GM20000 (cell line): ENCODE measurements at places on chromosomes 6 and 20.

GRCh38 chr6:108277831-108278230, 17.0 kb upstream of the SNX3 start:
- no peak for DNase-seq

DNA sequence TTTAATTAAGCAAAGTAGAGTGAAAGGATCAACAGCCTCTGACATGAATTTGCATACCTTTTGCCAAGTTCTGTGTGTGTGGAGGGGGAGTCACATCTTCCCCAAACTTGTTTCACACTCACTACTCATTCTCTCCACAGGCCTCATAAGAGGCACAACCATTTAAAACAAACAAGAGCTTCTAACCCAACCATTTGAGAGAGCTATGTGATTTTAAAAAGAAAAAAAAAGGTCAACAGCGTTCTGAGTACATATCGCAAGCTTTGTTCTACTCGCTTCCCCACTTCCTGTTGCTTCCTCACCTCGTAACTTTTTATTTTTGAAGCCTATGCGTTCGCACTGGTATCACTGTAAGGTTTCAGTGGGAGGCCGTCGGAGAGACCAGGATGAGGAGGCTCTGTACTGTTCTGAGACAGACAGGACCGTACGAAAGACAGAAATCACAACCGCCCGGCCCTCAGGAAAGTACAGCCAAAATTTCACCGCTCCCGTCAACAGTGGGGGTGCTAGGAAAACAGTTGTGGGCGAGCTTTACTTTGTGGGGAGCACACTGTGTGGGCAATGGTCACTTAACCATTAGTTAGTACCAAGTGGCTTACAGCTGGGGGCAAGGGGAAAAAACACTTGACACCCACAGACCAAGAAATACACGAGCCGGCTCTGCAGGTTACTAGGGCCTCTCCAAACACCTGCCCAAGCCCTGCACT, 61.3 kb downstream of the TRERF1 start:
- peak; percentile 32 for DNase-seq

DNA sequence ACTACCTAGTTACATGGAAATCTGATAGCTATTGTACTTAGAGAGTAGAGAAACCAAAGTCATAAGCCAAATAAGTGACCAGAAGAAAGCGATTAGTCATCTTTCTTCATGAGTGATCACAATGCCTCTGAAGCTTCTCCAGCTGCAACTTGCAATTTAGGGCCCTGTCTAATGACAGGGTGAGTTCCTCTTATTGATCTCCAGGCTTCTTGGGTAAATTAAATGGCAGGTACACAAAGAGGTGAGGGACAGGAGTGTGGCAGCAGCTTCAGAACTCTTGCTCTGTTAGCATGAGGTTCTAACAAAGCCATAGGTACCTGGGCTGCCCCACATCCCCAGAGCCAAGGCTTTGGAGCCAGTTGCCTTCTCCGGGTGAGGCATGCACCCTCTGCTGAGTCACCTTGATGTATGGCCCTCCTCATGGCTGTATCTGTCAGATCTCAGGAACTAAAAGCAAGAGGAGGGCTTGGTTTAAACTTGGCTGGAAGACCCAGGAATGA, 60.8 kb downstream of the PRDM1 start:
- DNase-seq = peak; percentile 74

DNA sequence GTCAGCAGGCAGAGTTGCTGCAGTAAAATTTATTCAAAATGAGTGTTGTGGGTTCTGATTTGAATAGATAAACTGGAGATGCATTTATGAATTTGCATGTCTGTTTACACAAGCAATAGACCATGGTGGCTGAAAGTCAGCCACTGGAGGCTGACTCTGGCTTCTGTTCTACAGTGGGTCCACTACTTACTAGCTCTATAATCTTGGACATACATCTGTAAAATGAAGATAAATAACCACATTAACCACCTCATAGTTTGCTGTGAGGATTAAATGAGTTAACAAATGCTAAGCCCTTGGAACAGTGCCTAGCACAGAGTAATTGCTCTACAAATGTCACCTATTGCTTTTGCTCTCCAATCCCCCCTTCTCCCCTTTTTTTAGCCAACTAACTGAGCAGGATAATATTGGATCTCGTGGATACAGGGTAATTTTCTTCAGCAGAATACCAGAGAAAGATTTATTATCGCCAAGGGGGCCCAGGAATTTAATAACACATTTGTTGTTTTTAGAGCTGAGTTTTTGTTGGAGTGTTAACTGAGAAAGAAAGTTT, 1.4 kb upstream of the PM20D2 start:
- DNase-seq = peak; percentile 58

- no peak for DNase-seq
Measured at GRCh38 chr20:54026295-54027064, 43.9 kb downstream of the BCAS1 start.

DNA sequence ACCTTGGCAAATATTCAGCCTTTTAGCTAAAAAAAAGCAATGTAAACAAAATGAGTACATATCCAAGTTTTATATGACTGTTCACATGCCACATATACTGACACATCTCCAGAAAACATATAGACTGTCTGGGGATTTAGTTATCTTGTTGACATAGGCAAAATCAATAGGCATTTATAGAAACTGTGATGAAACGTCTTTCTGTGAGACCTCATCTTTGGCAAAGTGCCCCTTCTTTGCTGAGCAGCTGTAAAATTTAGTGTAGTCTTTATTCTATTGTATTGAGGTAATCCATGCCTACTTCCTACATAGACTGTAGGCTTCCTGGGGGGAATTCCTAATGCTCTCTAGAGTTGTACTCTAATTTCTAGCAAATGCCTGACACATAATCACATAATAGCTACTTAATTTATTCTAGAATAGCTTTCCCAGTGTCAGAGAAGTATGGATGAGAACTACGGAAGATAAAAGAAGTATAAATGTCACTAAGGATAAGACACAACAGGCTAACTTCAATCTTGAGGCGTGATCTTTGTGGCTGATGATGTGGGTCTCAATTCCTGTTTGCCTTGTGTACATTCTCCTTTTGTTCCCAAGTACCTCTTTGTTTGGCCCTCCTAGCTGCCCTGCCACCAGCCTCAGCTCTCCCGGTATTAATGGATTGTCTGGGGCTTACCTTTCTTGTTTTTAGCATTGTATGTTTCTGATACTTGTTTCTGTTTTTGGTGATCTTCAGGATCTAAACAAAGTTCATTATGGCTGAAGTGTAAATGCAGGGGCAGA, 30.6 kb downstream of the PTCHD4 start:
- DNase-seq = no peak
